Daoy (cell line): ENCODE measurements at places on chromosomes 2 and 18. TPM values are rescaled to one million over a fixed set of nuclear protein-coding genes. Genes with fewer than 3 reads are reported as not detected.

The VAMP5 gene
- 2.1 and 2.6 TPM in 2 replicates for total RNA-seq

The MAP3K19 gene
- total RNA-seq = not detected in 2 replicates

The ACMSD gene
- not detected in 2 replicates for total RNA-seq

The AGBL5 gene
- total RNA-seq = 19.3 and 22.5 TPM in 2 replicates

The TAF4B gene
- 9.4 and 12.3 TPM in 2 replicates for total RNA-seq

The PCARE gene
- not detected in 2 replicates for total RNA-seq

The SRD5A2 gene
- total RNA-seq = not detected in 2 replicates

The DUSP19 gene
- 1.9 and 2.5 TPM in 2 replicates for total RNA-seq

The DSG3 gene
- not detected in 2 replicates for total RNA-seq

The ASTL gene
- total RNA-seq = not detected in 2 replicates

The CNDP1 gene
- total RNA-seq = not detected in 2 replicates

- no peak for DNase-seq
Observed at GRCh38 chr18:55054021-55054990, 95.0 kb upstream of the CCDC68 start.

DNA sequence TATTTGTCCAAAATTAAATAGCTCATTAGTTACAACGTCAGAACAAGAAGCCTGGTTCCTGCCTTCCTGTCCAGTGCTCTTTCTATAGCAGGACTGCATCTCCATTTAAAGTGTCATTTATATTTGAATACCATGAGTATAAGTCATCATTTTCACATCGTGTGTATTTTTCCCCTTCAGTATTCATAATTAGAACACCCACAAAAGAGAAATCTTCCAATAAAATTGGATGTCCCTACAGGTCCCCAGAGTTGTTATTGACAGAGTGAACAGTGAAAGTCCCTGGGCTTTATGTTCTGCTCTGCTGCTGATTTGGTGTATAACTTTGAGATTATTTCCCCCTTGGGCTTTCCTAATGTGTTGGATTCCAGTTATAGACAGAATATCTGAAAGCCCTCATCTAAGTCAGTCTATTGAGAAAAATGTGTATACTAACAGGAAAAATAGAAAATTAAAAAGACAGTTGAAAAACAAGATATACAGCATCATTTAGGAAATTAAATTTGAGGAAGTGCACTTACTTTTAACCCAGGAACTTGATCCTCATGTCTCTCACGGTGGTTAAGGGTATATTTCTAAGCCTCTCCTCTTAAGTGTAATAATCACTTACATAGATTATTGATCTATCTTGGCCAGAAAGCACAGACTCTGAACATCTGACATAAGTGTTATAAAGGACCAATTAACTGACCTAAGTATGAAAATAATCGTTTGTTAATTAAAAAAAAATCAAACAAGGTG lies 15.2 kb upstream of the REV1 start:
- no peak for DNase-seq

DNA sequence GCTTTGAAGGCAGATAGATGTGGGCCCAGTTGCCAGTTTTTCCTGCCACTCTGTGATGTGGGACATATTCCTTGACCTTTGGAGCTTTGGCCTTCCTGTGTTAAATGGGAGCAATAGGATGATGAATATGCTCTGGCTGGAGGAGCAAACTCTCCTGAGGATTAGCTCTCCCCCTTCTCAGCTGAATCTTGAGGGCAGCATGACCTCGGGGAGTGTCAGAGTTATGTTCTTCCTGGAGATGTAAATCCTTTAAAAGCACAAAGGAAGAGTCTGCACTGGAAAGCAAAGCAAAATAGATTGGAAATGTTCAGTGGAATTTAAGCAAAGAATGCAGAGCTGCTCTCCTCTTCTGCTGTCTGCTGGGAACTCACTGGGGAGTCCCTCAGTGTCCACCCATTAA lies 160.1 kb downstream of the ALK start:
- no peak for DNase-seq

- DNase-seq = no peak
Observed at GRCh38 chr2:112151271-112151670, 13.1 kb downstream of the FBLN7 start.

DNA sequence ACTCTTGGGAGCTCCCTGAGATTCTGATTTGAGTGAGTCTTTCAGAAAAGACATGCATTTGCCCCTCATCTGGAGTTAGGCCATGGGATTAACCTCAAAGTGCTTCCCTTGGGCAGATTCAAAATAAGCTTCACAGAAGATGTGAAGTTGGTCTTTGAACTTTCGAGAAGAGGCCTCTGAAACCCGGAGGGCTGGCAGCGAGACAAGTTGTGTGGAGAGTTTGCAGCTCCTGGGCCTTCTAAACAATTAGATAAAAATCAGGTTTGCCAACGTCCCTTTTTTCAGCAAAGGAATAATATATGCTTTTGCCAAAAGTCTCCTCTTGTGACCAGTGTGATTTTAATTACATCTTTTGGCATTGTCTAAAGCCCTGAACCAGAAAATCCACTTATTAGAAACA lies 489.7 kb downstream of the SOX11 start:
- DNase-seq = no peak

DNA sequence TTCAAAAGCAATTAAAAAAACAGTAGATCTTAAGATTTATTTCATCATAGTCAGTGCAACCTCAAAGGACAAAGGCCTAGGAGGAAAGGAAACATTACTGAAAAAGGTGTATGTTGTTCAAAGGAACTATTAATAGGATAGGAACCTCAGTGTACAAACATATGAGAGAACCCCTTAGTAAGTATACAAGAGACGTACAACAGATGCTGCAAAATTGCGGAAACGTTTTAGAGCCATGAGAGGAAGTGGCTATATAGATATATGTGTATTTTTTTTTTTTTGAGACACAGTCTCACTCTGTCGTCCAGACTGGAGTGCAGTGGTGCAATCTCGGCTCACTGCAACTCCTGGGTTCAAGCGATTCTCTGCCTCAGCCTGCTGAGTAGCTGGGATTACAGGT lies 22.2 kb downstream of the PIK3C3 start:
- no peak for DNase-seq

- DNase-seq = no peak
Observed at GRCh38 chr18:7492385-7492784, 74.7 kb upstream of the PTPRM start.

GRCh38 chr2:134774786-134775641 lies 56.2 kb upstream of the TMEM163 start:
- peak; percentile 75 for DNase-seq

GRCh38 chr2:196607073-196607472 lies 32.4 kb upstream of the CCDC150 start:
- DNase-seq = no peak

DNA sequence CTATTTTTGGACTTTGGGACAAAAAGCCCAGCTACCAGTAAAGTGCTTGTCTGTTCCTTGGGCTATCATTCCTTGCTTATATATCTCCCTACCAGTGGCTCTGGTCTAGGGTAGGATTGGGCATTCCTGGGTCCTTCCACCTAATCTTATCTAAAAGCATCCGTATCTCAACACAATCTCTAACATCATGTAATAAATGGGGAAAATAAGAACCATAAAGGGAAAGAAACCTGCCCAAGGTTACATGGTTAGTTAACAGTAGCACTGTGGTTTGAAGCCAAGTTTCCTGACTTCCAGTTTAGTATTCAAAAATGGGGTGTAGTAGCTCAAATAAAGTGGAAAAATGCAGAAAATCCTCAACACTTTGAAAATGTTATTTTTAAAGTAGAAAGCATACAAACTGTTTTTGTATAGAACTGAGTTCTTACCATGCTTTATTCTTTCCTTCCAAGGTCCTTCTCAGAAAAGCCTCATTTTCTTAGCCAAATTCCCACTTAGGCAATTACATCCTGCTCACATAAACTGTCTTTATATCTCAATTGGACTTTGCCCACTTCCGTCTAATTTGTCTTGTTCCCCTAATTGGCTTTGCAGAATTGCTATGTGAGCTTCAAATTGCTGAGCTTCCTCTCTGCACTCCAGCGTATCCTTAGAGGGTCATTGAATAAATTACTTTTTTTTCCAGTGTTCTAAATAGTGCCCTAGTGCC lies 273.1 kb upstream of the UBE2E3 start:
- no peak for DNase-seq

DNA sequence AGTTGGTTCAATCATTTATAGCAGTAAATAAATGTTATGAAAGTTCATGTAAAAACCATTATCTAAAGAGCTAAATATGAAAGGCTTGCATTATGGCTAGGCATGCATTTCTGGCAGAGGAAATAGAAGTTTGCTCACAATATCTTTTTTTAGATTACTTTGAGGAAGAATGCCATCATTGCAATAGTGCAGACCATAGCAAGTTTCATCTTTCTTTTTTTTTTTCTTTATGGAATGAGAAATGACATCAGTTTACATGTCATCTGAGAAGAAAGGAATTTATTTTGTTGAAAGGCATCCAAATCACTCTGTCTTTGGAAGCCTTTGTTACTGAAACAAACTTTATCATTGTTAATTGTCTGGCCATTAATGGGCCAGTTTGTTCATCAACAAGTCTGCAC lies 74.5 kb upstream of the NCKAP5 start:
- DNase-seq = no peak

DNA sequence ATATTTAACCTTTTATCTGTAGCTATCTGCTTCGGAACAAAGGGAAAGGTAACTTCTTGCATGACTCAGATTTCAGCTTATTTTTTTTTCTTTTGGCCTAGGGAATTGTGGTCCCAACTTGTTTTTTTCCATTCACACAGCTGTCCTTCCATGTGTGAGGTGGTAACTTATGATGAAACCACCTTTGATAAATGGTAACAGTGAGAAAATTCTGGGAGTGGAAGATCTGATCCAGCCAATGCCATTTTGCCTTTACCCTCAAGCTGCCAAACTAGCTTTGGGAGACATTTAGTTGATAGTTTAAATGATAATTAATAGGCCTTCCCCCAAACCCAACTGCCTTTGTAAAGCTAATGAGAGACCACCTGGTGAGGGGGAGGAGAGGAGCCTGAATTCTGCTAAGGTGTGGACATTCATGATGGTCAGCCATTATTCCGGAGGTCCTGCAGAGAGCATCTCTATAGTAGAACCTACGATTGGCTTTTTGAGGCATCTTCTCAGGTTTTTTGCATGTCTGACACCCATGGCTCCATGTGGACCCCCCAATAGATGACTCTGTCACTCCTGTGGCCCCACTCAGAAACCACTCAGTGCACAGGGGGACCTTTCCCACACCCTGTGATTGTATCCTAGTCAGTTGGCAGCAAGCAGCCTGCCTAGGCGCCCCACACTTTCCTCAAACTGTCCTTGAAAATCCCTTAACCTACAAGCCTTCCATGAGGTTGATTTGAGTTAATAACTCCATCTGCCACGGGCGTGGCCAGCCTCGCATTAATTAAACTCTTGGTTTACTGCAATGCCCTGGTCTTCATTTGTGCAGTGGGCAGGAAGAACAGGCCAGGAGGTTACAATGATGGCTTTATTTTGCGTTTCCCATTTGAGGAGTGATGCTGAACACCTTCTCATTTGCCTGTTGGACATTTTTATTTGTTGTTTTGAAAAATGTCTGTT lies 263.5 kb upstream of the PXDN start:
- DNase-seq = no peak

- no peak for DNase-seq
Observed at GRCh38 chr2:194992648-194993047, 664.4 kb upstream of the SLC39A10 start.

GRCh38 chr2:68157002-68157401 lies 686 bp upstream of the PNO1 start:
- no peak for DNase-seq

- DNase-seq = no peak
Observed at GRCh38 chr2:223221139-223221835, 169.3 kb downstream of the KCNE4 start.

GRCh38 chr2:215479121-215479520 lies 43.3 kb upstream of the FN1 start:
- no peak for DNase-seq

DNA sequence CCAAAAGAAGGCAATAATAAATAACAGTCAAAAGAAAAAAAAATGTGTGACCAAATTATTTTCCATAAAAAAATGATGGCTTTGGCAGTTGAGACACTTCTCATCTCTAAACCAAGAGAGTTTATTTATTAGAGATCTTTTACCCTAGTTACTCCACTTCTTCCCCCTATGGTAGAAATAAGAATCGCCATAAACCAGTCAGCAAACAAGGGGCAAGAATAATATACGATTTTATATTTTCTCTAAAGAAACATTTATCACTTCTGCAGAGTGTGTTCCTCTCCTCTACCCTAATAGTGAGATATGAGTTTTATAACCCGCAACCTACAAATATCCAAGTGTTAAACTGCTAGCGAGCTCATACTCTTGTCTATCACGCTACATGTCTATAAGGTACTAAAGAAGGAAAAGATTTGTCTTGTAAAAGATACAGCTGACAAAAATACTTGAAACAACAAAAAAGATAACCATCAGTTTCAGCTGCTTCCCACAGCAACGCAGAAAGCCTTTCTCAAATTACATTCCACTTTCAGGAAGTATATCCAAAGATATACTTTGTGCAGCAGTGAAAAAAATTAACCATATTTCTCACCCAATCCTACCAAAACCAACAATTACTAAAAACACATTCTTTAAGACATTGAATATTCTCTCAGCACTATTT lies 2.3 kb downstream of the RNF103 start:
- DNase-seq = no peak

- no peak for DNase-seq
Observed at GRCh38 chr18:37378336-37379010, 187.1 kb downstream of the CELF4 start.

DNA sequence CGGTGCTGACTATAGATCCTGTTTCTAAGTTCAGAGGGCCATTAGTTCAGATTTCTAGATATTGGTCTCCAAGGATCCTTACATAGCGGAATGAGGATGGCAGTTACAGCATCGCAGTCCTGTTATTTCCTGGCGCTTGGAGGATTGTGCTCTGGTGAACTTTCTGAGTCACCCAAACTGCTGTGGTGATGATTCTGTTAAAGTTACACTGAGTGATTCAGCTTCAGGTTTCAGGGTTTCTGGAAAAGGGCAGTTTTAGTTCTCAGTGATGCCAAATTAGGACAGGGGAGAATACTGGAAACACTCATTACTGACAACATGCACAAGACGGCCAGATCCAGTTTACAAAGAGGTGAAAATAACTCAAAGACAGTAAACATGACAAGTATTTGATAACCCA lies 52.1 kb upstream of the ANKRD62 start:
- peak; percentile 74 for DNase-seq

DNA sequence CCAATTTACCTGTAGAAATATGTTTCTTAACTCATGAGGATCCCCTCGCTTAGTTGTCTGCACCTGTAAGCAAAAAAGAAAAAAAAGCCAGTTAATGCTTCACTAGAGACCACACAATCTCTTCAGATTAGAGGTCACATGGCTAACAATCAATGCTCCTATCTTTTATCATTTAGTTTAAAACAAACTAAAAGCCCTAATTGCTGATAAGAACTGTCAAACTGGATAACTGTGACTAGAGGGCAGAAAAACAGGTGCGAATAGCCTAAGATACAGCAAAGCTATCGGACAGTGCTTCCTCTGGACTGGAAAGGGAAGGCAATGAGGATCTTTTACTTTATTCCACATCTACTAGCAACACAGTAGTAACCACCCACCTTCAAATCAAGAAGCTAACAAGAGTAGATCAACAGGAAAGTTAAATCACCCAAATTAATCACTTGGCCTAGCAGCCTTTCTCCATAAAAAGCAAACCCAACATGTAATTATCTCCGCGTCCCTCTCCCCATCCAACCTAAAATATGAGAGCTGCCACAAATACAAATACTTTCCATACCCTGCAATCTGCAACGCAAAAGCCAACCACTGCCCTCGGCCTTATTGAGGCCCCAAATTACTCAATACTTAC lies 734 bp downstream of the SLC25A12 start:
- no peak for DNase-seq
